ENCODE measurements at places on chromosomes 5 and 9.
A peak's percentile ranks its signal among the peaks of the same experiment; 100 is the strongest.

DNA sequence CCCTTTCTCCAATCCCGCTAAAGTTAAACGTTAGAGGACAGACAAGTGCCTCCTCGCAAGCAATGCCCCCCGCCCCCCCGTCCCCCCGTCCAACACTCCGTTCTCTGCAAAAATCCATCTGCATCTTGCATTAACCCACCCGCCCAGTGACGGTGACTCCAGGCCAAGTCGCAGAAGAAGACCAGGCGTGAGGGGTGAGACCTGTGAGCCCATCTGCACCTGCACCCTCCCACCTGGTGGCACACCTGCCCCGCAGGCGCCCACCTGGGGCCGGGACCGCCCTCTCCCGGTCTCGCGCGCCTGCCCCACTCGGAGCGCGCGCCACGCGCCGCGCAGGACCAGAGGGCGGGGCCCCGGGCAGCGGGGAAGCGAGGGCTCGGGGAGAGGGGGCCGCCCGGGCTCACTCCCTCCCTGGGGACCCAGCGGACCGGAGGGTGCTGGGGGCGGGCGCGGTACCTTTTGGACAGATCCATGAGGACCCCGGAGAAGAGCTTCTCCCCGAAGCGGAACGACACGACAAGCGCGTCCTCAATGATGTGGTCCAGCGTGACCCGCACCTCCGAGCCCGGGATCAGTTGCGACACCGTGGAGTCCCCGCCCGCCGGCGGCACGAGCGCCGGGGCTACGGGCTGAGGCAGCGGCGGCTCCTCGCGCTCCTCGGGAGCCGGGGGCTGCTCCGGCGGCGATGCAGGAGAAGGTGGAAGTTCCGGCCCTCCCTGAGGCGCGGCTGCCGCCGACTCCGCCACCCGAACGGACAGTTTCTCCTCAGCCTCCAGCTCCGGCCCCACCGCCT, 705 bp downstream of the PWWP2A start:
- peak; percentile 7 for DNase-seq

GRCh38 chr9:110599468-110599867, 19.9 kb upstream of the SVEP1 start:
- DNase-seq, result no peak

GRCh38 chr5:180311216-180311615, 19.3 kb upstream of the MAPK9 start:
- DNase-seq, result no peak

- DNase-seq, result peak; percentile 7
These were observed 68.4 kb downstream of the ANKRD33B start for GRCh38 chr5:10632110-10632761.

- no peak for DNase-seq
These were observed 95.5 kb upstream of the KCNN2 start for GRCh38 chr5:114266374-114266773.

DNA sequence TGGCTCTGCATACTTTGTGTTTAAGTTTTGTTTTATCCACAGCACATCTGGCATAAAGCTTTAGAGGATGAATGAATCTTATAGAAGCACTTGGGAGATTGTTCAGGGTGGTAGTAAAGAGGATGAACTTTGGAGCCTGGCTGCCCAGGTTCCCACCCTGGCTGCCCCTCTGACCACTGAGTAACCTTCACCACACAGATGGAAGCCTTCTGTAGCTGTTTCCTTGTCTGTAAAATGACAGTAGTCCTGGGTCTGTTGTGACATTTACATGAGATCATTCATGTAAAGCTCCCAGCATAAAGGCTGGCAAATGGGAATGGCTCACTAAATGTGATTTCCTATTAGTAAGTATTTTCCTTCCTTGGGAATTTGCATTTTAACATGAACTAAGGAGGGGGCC, 85.7 kb upstream of the FAM169A start:
- no peak for DNase-seq

GRCh38 chr9:112572416-112572815, 85.8 kb downstream of the KIAA1958 start:
- DNase-seq, result no peak

- no peak for DNase-seq
These were observed 173.4 kb downstream of the NDUFS4 start for GRCh38 chr5:53733853-53734252.

DNA sequence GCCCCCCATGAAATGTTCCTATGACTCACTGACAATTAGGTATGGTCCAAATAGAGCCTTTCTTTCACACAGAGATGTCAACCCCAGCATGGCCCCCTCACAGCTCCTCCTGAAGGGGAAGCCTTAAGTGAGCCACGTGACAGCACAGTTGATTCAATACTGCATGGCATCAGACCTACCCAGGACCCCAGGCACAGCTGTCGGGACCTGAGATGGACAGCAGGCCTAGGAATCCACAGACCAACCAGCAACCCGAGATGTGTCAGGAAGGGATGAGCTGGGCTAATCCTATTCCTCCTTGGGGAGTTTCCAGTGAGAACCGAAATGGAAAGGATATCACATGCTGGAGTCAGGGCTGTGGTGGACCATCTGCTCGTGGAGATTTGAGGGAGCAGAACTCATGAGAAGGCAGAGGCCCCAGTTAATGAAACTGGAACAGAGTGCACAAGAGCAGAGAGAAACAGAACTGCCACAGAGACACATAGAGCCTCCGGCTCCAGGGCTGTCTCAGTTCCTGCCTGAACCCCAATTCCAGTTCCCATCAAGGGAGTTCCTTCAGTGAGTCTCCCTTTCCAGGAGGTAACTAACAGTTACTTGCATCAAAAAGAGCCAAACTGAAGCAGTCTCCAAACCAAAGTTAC, 42.1 kb upstream of the SMIM23 start:
- no peak for DNase-seq

- DNase-seq, result no peak
These were observed 528.7 kb upstream of the ZNF608 start for GRCh38 chr5:125274938-125275724.

GRCh38 chr5:120062515-120062917, 401.6 kb upstream of the PRR16 start:
- no peak for DNase-seq

DNA sequence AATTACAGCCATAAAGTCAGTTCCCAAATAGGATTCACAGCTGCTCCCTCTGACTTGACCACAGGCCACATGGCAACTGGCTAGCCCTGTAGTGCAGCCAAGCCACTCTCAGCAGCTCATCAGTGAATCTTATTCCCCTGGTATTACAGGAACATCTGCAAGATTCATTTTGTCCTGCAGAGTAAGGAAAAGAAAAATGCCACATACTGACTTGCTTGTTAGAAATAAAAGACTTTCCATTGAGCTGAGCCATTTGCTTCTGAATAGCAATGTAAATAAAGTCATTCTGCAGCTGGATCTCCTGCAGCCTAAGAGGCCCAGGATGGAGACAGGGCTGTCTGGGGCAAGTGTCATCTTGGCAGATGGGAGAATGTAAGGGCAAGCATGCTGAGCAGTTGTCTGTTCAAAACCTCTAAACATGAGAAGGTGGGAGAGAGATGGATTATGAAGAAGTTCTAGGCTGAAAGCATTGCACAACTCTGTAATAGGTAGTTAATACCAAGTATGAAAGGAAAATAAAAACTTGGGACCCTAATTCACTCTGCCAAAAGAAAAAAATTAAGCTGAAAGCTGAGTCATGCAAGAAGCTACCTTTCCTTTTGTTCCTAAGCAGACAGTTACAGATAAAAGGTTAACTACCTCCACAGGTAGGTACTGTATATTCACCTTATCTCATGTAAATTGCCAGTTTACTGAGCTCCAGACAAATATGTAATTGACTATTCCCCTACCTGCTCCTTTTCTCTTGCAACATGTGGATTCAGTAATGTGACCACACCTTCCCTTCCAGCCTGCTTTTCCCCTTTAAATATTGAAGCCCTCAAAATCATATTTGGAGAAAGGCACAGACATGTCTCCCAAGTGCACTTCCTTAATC, 244.4 kb upstream of the RAI14 start:
- DNase-seq, result no peak

DNA sequence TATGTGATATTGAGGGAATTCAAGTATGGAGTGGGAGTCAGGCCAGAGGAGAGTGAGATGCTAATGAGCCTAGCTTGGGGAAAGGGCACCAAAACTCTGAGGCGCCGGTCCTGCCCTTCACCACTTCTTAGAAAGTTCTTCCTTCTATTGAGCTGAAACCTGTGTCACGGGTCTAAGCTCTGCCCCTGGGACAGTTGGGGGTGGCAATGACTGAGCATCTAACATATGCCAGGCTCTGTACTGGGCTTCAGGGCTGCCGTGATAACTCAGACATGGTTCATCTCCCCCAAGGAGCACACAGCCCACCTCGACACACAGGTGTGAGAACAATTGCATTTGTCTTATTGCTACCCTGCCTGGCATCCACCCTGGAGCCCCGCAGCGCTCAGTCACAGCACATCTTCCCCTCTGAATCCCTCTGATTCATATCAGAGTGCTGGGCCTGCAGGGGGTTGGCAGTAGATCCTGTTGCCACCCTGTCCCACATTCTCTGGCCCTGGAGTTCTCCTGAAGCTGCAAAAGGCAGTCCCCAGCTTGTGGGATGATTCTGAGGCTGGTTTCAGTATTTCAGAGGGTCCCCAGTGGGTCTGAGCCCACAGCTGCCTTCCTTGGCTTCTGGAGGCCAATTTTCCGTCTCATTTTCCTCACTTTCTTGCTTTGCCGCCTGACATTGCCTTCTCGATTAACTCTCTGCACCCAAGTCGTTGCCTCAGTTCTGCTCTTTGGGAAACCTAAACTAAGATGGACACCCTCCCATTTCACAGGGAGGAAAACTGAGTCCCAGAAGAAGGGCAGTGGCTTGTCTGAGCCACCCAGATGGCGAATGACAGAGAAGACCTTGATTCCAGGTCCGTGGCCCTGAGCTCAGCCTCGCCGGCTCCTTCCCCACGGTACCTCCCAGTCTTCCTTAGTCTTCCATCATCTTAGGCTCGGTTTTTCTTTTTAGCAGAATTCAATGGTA, 42.5 kb downstream of the ALG2 start:
- DNase-seq, result no peak

DNA sequence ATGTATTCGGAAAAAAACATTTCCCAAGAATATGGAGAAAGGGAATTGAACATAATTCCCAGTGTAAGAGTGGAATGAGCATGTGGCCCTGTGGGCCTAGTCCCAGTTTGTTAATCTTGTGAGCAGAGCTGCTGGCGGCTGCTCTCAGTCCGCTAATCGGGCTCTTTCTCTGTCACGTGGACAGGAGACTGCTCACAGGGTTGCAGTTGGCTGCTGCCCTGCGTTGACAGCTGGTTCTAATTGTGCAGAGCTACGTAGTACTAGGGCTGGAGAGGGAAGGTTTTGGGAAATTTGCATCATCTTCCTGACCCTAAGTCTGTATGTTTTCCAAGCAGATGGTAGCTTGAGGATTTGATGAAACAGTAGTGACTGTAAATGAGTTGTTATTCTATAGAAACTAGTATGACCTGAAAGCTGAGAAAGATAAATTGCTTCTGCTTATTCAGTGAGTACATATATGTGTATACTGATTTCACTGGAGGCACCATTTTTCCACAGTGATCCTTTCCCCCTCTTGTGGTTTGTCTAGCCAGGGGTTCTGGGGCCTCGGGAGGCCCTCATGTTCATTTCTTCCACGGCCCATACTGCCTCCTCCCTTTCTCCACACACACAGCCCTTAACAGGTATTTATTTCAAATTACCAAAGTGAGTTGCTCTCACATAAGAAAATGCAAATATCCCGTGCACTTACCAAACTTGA, 100.6 kb downstream of the ANGPTL2 start:
- DNase-seq, result no peak

- DNase-seq, result no peak
These were observed 43.2 kb downstream of the UBE2QL1 start for GRCh38 chr5:6491919-6492290.

DNA sequence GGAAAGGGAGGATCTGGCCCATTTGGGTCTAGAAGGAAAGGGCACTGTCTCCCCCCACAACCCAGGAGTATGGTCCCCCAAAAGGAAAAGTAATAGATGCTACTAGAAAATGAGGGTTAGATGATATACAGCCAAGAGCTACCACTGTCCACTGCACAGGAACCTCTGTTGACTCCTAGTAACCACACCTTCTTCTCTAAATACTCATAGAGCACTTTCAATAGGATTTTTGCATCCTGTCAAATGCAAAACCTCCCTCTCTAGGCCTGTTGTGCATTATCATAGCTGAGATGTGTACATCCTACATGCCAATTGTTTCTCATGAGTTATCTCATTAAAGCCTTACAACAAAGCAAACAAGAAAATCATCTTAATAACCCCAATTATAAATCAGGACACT, 66.8 kb downstream of the THBS4 start:
- no peak for DNase-seq

DNA sequence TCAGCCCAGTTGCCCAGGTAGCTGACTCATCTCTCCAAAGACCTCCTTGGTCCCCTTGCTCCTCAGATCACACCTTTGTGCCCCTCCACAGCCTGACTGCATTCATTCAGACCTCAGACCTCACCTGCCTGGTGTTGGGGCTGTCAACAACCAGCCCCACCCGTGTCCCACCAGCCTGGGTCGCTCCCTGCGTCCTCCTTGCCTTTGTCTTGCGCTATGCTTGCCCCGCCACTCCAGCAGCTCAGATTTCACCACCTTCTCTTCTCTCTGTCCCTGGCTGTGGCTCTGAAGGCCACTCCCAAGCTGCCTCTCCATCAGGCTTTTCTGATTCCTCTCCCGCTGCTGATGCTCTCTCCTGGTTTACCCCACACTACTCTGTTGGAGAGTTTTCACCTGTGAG, 103.5 kb downstream of the MVB12B start:
- DNase-seq, result no peak

DNA sequence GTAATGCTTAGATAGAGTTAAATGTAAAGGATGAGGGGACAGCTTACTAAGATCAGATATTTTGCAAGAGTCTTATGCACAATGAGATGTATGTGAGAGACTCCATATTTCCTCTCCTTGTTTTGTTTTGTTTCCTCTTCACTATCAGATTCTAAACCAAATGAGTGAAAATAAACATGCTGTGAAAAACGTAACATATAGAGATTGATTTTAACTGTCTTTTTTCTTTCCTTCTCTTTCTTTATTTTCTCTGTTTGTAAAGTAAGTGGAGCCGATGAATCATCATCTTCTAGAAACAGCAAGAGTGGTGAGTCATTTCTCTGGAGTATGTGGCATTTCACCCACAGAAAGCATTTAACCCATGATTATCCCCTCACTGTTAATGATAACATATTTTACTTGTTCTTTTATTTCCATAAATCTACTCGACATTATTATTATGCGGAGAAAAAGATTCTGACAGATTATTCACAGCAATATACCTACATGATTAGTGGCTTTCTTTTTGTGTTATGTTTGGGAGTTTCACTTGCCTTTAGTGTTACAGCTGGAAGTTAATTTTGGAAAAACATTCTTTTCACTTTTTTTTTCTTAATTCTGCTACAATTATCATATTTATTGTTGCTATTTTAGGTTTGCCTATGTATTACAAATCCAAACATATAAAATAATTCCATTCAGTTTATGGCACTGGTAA, 2.1 kb upstream of the ANXA1 start:
- DNase-seq, result no peak

GRCh38 chr9:131720330-131720729, 19.5 kb downstream of the RAPGEF1 start:
- DNase-seq, result no peak

DNA sequence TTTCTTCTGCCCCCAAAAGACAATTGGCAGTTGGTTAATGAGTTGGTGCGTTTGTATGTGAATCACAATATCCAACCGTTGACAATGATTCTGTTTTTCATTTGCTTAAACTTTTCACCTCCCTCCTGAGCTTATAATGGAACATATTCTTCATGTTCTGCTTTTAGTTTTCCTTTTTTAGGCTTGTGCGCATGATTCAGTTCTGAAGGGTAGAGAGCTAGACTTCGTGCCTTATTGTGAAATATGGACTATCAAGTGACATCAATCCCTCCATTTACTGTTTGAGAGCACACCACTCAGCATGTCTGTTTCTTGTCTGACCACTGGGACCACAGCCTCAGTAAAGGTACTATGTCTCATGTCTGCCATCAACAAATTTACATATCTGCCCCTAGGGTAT, 30.5 kb upstream of the LPAR1 start:
- no peak for DNase-seq
